ENCODE measurements at places on chromosomes 4 and X.

- DNase-seq: no peak
These were observed 2.5 kb upstream of the USP9X start for GRCh38 chrX:41082783-41083182.

DNA sequence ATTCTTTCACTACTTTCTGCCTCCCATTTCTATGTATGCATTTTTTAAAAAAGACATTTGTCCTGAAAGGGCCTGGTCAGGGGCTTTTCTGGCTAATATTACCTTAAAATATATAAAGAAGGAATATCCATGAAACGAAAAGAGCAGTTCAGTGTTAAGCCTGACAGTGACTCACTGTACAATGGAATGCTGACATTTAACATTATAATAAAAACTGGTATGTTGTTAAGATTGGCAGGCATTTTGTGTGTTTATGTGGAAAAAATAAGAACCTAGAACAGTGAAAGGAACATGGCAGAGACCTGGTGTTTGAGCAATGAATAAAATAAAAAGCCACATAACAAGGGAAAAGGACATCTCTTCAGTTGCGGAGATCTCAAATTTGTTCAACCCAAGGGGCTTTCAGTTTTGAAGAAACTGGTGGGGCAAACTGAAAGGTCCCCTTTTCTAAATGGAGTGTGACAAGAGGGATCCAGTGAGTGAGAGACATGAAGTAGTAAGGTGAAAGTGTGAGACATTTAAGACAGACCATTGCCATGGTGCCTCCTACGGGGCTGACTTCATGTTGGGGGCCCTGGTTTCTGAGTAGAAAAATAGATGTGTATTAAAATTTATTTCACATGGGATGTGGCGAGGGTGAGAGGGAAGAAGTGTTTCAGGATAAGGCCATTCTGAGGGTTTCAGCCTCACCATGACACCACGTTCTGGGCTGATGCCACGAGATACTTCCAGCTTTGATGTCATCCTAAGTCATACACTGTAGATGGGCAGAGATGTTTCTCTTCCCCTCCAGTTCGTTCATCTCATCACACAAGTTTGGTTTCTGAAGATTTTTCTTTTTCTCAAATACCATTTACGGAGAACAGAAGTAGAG, 324.9 kb downstream of the PPP3CA start:
- no peak for DNase-seq

GRCh38 chr4:156969911-156970310, 1.7 kb downstream of the PDGFC start:
- no peak for DNase-seq

GRCh38 chr4:144578681-144579080, 67.3 kb upstream of the HHIP start:
- no peak for DNase-seq

DNA sequence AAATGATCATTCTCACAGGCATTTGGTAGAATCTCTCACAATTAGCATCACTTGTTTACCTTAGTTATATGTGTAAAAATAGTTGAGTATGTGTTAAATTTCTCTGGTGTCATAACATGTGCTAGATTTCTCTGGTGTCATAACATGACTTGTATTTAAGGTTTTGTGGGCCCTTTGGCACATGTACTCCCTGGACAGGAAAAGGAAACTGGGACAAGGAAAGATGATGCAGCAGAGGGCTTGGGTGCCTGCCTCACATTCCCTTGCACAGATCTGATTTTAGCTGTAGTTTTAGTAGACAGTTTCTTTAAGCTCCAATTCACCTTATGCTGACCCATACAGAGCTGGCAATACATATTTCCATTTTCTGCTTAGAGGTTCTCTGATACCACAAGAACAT, 726.0 kb downstream of the C4orf33 start:
- DNase-seq: no peak

- no peak for DNase-seq
These were observed 21.8 kb upstream of the COX7B2 start for GRCh38 chr4:46930891-46931290.
